ENCODE measurements at places on chromosomes 7 and 10.

GRCh38 chr10:119304541-119304940, 97.2 kb downstream of the GRK5 start:
- no peak for DNase-seq

- DNase-seq = no peak
These were observed 193.2 kb downstream of the CYP26A1 start for GRCh38 chr10:93266858-93267257.

DNA sequence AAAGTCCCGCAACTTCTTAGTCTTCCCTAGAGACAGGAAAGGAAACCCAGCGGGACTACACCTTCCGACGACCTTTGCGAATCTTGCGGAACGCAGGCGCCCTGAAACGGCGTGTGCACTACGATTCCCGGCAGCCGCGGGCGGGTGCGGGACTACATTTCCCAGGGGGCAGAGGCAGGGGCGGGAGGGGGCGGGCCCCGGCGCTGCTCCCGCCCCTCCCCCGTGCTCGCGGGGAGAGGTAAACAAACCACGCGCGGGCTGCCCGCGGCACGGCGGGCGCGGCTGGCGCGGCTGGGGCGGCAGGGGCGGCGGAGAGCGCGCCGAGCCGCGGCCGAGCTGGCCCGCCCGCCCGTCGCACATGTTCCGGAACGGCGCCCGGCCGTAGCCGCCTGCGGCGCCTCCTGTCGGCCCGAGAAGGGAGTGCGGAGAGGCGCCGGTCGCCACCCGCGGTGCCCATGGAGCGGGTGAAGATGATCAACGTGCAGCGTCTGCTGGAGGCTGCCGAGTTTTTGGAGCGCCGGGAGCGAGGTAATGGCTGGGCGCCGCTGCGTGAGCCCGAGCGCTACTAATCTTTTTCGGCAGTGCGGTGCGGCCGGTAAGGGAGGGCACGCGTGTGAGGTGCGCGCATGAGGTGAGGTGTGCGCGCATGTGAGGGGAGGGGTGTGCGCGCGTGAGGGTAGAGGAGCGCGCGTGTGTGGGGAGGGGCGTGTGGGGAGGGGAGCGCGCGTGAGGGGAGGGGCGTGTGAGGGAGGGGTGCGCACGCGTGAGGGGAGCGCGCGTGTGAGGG, 18.5 kb downstream of the MXI1 start:
- DNase-seq = peak; percentile 94

GRCh38 chr10:129898706-129899268, 65.3 kb downstream of the EBF3 start:
- DNase-seq = no peak

DNA sequence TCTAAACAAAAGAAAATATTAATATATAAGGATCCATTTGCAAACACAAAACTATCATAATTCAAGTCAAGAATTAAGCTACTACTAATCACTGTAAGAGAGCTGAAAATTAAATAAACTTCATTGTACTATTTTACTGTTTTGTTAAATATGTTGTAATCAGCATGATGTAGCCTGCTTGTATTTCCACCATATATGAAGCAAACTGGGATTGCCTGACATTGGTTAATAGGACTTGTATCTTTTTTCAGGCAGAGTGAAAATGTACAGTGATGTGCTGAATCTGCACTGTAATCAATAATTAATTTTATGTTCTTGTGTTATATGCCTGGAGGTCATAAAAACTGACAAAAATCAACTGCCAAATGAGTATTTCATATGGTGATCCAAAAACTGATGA, 25.4 kb downstream of the TRDMT1 start:
- no peak for DNase-seq

DNA sequence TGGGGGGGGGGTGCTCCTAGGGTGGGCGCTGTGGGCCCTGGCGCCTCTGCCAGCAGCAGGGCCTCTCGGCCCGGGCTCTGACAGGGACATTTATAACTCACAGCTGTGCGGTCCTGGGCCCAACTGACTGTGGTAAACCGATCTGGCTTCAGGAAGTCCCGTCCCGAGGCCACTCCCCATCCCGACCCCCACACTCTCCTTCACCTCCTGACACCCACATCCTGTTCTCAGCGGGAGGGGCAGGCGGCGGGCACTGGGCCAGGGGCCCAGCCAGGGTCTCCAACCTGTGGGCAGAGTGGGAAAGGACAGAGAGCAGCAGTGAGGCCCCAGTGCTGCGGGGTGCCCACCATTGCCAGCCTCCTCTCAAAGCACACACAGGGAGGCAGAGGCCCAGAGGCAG, 69.1 kb downstream of the ZMIZ1 start:
- no peak for DNase-seq

- DNase-seq = no peak
These were observed 33.4 kb upstream of the NRBF2 start for GRCh38 chr10:63099734-63100133.

DNA sequence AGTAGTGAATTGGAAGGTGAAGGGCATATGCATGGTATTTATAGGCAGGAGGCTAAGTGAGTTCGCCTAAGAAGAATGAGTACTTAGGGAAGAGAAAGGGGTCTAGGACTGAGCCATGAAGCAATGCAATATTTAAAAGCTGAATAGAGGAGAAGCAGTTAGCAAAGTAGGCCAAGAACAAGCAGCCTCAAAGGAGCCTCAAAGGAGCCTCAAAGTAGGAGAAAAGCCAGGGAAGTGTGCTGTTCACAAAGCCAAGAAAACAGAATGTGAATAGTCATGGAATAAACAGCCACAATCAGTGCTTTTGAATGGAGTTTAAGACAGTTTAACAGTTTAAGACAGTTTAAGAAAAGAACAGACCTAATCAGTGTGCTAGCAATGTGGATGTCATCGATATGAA, 762.0 kb downstream of the SORCS1 start:
- DNase-seq = no peak

- DNase-seq = no peak
These were observed 261.6 kb downstream of the WDR11 start for GRCh38 chr10:121112579-121113384.

DNA sequence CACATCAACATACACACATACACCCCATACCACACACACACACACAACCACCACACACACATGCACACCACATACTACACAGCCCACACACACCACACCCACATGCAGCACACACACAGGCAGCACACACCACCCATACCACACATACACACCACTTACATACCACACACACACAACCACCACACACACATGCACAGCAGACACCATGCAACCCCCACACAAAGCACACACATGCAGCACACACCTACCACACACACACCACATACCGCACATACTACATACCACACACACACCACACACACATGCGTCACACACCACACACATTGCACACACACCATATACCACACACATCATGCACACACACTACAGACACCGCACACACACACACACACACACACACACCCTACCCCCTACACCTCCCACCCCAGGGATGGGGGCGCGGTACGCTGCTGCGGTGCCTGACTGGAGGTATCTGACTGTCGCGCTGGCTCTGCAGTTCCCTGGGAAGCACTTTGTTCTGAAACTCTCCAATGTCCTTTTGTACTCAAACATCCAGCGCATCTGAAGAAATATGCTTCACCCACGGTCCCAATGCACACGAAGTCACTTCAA, 5.4 kb upstream of the TRPV6 start:
- DNase-seq = no peak

DNA sequence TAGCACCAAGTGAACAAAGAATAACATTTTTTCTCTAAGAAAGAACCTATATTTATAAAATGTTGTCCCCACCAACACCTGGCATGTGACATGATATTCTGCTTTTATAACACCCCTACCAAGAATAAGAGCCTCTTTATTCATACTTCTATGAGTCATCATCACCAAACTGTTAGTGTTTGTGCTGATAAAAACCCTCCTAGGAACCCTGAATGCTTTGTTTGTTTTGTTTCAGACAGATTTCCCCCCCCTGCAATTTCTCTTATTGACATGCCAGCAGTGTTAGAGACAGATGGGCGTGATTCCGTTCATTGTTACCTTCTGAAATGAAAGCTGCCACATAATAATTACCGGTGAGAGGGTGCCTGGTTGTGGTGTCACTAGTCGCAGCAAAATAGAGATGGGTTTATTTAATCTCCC, 651.1 kb downstream of the SORCS1 start:
- no peak for DNase-seq

GRCh38 chr10:79047875-79048638, 20.7 kb upstream of the ZMIZ1 start:
- no peak for DNase-seq

GRCh38 chr10:132423966-132424861, 27.2 kb downstream of the PWWP2B start:
- DNase-seq = no peak

- DNase-seq = peak; percentile 91
These were observed 5.5 kb downstream of the VSTM4 start for GRCh38 chr10:49109669-49110340.

DNA sequence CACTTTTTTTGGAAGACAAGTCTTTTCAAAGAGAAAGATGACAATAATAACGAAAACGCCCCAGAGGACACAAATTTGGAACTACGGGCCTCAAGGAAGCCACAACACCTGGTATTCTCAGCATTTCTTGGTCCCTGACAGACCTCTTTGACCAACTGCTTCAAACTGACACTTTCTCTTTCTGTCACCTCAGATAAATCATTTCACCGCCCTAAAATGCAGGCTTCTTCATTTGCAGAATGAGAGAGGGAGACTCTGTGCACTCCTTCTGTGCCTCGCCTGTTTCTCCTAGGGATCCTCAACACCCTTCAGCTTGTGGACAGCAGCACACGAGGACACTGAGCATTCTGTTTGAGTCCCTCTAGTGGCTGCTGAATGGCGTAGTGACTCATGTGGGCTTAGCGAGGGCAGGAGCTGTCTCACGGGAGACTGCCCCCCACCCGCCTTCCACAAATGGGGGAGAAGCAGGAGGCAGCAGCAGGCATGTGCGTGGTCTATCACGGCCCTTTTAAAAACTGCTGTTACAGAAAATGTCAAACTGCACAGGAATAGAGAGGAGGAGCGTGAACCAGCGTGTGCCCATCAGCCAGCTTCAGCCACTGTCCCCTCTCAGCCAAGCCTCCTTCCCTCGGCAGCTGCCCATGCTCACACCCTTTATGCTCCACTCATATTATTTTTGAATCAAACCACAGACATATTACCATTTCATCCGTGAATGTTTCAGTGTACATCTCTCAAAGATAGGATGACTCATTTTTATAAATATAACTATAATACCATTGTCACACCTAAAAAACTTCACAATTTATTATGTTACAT, 41.4 kb downstream of the GSDME start:
- DNase-seq = peak; percentile 44

- DNase-seq = peak; percentile 1
These were observed 107.2 kb upstream of the TCF7L2 start for GRCh38 chr10:112842832-112843360.

- peak; percentile 53 for DNase-seq
These were observed 254.9 kb downstream of the KIAA1217 start for GRCh38 chr10:24463611-24464426.

DNA sequence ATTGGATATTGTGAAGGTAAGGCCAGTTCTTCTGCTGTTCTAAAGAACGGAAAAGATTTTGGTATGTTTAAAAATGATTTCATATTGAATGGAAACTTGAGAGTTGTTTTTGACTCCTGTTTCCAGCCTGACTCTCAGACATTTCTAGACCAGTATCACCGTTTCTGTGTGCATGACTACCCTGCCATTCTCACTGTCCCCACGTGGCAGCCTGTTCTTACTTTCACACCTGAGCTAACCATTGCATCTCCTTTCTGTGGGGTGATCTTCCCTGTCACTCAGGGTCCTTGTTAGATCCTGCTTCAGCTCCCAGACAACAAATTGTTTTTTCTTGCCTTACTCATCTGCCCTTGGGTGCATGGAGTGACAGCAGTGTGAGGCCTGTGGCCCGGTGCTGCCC, 38.9 kb downstream of the GLRX3 start:
- no peak for DNase-seq

DNA sequence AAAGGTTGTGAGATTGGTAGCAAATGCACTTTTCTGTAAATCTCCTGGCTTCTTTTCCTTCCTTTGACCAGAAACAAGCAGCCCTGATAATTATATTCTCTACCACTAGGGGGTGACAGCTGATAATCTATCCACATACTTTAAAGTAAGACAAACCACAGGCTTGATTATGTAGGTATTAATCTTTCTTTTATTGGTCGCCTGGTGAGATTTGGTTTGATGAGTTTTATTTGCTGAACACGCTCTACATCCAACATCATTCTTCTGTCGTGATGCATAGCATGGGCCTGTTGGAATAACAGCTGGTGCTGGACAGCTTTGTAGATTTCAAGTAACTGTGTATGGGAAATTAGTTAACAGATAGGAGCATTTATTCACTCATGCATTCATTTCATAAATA, 63.5 kb downstream of the ZNF365 start:
- DNase-seq = peak; percentile 90

DNA sequence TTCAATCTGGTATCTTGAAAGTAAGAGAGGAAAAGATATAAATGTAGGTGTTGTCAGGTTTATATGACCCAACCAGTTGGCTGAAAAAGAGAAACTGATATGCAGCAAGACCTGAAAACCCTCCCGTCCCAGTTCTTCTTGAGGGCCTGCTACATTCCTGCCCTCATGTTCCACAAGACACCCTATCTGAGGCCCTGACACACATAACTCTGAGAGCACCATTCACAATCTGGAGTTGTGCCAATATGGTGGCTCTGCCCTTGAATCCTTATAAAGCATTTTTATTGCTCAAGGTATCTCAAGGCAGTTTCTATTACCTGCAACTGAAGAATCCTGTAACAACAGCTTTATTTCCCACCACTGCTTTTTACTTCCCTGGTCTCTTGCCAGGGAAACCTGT, 17.0 kb downstream of the XPNPEP1 start:
- no peak for DNase-seq

DNA sequence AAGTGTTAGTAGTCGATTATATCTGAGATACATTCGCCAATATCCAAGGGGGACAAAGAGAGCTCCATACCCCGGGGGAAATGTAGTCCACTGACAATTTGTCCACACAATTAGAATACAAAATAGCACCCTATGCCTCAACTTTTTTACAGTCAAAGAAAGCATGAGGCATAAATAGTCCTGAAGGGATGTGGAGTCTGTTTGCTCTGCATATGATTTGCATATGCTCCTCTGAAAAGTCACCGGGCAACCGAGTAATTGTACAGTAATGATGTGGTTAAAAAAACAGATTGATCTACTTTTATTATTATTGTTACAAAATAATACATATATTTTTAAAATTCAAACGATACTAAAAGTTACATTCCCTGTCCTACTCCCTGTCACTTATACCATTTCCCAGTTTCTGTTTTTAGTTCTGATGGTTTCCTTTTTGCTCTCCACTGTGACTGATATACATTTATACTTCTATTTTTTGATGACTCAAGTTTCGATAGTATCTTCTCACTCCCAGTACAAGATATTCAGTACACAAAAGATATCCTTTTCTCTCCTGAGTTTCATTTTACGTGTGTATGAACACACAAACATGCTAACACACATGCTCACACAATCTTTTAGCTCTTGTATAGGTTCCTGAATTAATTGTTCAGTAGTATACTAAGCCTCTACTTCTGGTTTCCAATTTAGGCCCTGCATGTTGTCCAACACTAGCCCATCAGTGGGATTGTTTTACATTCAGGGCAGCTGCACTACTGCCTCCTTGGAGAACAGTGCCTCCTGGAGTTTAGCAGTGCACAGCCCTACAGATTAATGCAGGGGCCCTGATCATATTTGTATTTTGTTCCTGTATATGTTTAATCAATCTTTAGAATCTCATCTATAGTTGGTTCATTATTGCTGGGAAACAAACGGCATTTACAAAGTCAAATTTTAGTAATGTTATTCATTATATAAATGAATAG, 130.9 kb downstream of the TES start:
- no peak for DNase-seq

Data from adipocyte (in vitro differentiated cells).